ENCODE measurements at places on chromosomes 2 and 18. TPM values are rescaled to one million over a fixed set of nuclear protein-coding genes. Genes with fewer than 3 reads are reported as not detected.

Gene SNORC
- total RNA-seq, result 1.2 TPM

Gene KYNU
- 1.1 TPM for total RNA-seq

Gene PCARE
- total RNA-seq, result not detected

Gene G6PC2
- total RNA-seq, result not detected

Measured in activated T-cell treated with anti-CD3 and anti-CD28 coated beads, Interleukin-2, amount 50 U/mL, for 4 hours (primary cell).